Inflammatory macrophage treated with lipopolysaccharide for 1 hour (primary cell): ENCODE measurements at places on chromosomes 6 and 20.

GRCh38 chr6:157456524-157456829 is 75.5 kb downstream of the ZDHHC14 start:
- DNase-seq, result no peak

- DNase-seq, result no peak
Measured at GRCh38 chr6:71529769-71530168, 241.2 kb downstream of the OGFRL1 start.

- no peak for DNase-seq
Measured at GRCh38 chr20:63366390-63367365, 5.5 kb upstream of the CHRNA4 start.

GRCh38 chr20:2109425-2110210 is 8.0 kb downstream of the STK35 start:
- no peak for DNase-seq

DNA sequence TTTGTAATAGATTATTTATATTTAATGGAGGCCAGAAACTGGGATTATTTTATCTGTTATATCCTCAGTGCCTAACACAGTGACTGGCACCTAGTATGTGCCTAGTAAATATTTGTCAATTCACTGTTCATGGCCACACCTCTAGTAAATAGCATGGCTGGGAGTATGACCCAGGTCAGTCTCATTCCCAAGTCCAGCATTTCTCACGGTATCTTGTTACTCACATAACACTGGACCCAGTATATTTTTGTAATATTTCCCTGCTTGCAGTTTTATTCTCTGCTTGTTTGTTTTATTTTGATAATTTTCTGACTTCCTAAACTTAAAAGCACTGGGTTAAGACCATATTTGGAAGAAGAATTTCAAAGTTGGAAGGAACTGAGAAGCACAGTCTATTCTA is 47.7 kb downstream of the CTNNBL1 start:
- no peak for DNase-seq

DNA sequence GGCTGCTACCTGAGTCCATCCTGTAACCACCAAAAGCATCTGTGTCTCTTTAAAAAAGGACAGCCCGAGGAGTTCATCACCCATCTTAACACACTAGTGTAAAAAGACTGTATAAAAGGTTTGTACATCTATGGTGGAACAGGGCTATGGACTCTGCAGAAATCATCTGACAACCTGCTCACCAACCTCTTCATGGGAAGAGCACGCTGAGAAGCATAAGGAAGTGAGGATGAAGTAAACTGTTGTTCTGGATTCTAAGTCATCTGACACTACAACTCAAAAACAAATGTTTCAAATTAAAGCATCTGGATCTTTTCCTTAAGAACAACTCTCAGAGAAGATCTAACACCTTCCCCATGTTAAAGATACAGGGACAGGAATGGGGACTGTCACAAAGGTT is 5.4 kb downstream of the IFNGR1 start:
- DNase-seq, result peak; percentile 19

DNA sequence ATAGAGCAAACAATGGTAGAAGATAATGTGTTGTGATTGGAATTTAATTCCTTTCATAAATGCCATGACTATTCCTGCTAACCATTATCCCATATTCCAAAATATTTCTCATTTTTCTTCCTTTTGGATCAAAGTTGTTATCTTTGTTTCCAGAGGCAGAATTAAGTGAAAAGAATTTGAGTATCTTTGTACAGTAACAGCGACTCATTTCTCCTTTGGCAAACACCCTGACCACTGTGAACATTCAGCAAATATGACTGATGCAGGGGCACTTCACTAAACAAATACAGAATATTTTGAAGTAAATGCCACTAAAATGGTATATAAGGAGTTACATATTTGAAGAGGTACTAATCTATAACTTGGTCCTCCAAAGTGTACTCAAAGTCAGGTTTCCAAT is 105.0 kb upstream of the LAMP5 start:
- no peak for DNase-seq

DNA sequence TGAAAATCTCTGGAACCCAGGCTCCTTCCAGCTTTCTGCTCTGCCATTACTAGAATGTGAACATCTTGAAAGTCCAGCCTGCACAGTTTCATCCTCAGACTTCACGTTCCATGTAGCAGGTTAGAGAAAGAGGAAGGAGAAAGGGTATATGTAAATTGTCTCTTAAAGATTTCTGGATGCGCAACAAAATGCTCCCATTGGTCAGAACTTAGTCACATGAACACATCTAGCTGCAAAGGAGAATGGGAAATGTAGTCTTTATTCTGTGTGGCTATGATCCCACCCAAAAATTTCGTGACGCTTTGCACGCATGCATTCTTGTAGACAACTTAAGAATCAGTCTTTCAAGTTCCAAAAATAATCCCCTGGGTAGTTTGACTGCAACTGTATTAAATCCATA is 46.4 kb upstream of the CHD6 start:
- peak; percentile 5 for DNase-seq

DNA sequence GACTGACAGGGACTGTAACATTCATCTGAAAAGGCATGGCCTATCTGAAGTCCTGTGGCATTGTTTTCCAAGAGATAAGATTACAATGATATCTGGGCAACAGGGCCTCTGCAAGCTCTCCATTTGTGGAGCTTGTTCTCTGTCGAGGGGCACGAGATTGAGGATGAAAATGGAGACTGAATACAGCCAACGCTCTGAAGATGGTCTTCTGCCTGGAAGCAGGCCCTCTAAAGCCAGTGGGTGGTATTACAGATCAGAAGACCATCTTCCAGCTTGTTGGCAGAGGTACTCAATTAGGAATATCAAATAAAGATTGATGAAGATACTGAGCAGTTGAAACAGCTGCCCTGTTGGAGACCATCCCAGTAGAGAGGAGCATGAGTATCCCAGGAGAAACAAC is 288.2 kb downstream of the CENPW start:
- DNase-seq, result no peak

GRCh38 chr20:50321797-50322480 is 131.3 kb downstream of the CEBPB start:
- DNase-seq, result no peak

GRCh38 chr6:79813854-79814709 is 133.3 kb downstream of the ELOVL4 start:
- peak; percentile 58 for DNase-seq

DNA sequence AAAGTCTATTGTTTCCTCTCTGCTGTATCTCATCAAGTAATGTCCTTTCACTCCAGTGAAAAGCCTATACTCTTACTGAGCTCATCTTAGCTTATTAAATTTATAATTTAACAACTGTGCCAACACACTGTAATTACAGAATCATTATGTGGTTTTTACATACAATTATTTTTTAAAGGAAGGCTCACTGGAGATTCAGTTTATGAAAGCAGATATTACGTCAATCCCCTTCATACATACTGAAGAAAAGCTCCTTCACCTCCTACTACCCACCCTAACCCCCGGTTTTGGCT is 28.1 kb downstream of the ARHGAP18 start:
- DNase-seq, result no peak

DNA sequence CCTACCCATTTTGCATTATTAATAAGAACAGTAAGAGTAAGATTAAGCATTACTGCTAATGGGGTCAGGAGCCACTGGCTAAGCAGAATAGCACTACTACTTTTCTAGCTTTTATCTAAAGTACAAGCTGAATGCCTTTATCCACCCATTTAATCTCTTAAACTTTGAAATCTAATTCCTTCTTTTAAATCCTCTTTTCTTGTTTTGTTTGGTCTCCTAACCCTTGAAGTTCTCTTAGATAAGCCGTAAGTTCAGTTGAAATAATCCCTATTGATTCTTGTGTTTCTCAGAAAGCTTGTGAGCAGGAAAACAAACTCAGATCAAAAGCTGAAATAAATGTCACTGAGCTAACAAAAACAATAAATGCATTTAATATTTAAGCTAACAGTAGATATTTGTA is 380.2 kb downstream of the TBC1D32 start:
- DNase-seq, result no peak

DNA sequence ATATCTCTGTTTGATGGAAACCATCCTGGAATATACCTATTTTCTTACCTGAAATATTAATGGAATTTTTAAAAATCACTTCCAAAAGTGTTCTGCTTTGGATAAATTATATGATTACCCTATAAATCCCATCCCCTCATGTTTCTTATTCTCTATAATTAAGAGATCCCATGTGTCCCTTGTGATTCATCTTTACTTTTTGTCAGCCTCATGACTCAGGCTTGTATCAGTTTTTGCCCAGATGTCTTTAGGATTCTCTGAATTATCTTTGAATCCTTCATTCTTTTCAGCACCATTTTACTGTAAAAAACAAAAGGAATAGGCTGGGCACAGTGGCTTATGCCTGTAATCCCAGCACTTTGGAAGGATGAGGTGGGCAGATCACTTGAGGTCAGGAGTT is 804.5 kb upstream of the CITED2 start:
- no peak for DNase-seq

DNA sequence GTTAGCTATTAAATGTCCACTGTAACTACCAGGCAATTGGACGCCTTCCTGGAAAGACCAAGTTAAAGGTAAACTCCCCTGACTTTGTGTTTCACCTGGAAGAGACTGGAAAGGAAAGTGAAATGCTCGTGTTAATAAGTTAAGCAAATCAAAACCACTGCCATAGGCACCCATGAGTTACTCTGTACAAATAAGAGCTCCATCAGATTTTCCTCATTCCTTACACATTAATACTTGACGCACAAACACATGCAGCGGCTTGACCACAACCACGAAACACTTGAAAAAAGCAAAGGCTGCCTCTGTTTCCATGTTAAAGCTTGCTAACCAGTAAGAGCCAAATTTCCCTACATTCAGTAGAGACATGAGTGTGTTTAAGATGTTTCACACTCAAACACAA is 19.8 kb downstream of the GCM1 start:
- no peak for DNase-seq

- DNase-seq, result no peak
Measured at GRCh38 chr6:162416307-162416706, 311.3 kb downstream of the PRKN start.

GRCh38 chr6:39776581-39776980 is 15.6 kb upstream of the DAAM2 start:
- no peak for DNase-seq

DNA sequence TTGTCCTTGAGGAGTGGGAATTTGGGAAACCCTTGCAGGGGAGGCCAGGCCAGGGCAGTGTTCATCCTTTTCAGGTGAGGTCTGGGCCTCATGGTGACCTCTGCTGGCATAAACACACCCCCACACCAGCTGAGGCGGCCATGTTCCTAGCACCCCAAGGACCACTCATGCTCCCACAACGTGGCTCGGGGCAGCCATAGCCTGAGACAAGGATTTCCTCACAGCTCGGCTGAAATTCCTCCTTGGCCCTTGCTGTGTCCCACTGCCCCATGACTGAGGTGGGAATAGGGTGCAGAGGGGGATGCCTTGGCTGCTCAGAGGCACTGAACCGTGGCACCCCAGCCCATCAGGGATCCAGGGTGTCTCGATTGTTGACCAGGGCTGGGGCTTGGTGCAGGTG is 27.3 kb upstream of the SPDEF start:
- no peak for DNase-seq

- no peak for DNase-seq
Measured at GRCh38 chr6:149950423-149950822, 8.6 kb downstream of the ULBP2 start.

DNA sequence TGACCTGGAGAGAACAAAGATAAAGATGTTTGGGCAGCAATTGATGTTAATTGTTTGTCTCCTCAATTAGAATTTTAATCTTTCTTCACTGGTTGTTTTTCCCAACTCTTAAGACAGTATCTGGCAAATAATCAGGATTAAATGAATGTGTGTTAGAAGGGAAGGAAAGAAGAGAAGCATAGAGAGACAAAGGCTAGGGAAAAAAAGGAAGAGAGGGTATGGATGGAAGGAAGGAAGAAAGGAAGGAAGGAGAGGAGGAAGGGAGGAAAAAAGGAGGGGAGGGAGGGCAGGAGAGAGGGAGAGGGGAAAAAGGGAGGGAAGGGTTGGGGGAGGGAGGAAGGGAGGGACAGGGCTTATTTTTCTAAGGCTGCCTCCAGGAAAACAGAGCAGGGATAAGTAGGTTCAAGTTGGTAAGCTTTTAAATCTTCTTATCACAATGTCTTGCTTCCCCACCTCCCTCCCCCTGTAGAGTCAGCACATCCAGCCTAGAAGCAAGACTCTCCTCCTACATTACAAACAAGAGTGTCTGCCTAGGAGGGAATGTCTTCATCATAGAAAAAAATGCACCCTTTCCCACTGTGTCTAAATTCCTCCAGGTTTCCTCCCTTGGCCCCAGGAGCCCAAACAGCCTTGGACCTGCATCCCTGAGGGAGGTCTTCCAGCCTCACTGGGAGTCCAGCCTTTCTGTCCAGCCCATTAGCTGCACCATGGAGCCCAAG is 447.8 kb upstream of the JARID2 start:
- no peak for DNase-seq

DNA sequence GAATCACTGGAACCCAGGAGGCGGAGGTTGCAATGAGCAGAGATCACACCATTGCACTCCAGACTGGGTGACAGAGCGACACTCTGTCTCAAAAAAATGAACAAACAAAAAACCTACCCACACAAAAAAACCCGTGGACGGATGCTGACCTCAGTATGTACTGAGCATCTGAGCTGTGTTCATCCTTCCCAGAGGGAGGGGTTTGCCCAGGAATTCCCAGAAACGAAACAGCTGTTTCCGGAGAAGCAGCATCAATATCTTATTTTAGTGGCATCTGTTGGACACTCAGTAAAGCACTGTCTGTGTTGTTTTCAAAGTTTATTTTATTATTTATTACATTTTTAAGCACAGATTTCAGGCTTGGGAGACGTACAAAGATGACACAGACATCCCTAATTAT is 18.7 kb downstream of the NANP start:
- DNase-seq, result no peak

- DNase-seq, result no peak
Measured at GRCh38 chr6:106731144-106731842, 101.9 kb downstream of the QRSL1 start.

DNA sequence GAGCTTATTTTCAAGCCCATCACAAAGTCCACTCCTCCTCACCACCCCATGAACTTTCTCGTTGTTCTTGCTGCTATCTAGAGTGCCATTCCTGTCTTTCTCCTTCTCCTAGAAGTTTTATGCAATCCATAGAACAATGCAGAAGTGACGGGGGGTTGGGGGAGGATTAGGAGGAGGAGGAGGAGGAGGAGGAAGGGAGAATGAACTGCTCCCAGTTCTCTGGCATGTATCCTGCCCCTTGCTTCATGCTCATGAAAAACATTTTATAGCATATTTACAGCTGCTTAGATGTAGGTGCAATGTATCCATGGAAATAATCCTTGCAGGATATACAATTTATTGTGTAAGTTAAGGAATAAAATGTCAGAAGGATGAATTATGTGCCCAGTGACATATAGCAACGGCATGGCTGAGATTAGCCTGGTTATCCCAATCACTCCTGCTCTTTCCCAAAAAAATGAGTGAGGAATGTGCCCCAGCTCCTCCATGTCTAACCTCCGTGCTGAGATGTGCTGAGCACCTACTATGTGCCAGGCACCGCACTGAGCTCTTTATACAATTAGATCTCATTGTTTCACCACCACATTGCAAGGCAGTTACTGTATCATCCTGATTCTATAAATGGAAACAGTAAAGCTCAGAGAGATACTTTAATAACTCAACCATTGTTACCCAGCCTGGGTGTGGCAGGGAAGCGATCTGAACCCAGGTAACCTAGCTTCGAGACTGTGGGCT is 41.6 kb upstream of the TFAP2C start:
- DNase-seq, result no peak

GRCh38 chr20:8061861-8062518 is 42.4 kb upstream of the TMX4 start:
- DNase-seq, result no peak
